ENCODE measurements at places on chromosomes 2 and 18. TPM values are rescaled to one million over a fixed set of nuclear protein-coding genes. Genes with fewer than 3 reads are reported as not detected.

DNA sequence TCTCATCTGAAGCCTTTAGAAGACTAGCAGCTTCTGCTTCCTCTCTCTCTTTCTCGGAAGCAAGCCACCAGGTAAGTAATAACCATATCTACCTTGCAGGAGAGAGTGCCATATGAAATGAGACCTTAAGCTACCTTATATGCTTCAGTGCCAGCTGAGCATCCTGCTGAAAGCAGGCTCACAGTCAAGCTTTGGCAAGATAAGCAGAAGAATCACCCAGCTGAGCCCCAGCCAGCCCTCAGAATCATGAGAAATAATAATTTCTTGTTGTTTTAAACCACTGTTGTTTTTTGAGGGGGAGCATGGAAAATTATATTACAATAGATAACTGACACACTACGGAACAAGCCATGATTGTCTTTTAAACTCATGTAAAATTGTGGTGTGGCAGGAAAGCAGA, 514.4 kb downstream of the MBD2 start:
- no peak for DNase-seq

DNA sequence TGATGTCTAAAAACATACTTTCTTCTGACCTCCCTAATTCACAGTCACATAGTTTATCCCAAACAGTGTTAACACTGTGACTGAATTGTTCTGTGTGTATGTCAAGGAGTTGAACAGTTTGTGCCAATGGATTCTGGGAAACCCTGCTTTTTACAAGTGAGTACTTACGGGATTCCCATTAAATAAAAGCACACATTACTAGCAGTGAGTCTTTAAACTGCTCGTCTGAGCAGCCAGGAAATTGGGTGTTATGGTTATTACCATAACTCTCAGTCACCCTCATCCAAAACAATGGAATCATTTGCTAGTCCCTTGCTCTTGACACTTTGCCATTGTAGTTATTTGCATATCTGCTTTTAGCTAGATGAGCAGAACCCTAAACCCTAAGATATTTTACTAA, 209.1 kb downstream of the ZNF385B start:
- no peak for DNase-seq

- DNase-seq, result no peak
These were observed 166.7 kb downstream of the TCF4 start for GRCh38 chr18:55421308-55421614.

DNA sequence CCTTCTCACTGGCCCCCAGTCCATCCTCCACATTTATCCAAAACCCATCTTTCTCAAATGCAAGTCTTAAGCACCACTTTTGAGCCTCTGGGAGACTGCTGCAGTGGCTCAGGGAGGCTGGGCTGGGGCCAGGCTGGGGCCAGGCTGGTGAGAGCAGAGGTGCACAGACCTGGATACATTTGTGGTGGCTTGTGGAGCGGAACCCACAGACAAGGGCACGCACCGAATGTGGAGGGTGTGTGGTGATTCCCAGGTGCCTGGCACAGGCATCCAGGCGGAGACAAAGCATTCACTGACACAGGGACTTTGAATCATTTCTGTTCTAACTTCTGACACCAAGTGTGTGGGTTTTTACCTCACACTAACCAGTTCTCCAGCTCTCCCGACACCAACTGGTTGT, 42.2 kb upstream of the MGAT4A start:
- DNase-seq, result no peak

- no peak for DNase-seq
These were observed 447.1 kb downstream of the TMEM182 start for GRCh38 chr2:103208916-103209315.

GRCh38 chr2:85774126-85774978, 20.6 kb downstream of the ATOH8 start:
- DNase-seq, result no peak

GRCh38 chr2:240637901-240638345, 12.6 kb downstream of the GPR35 start:
- DNase-seq, result no peak

- DNase-seq, result no peak
These were observed 124.2 kb upstream of the EPB41L5 start for GRCh38 chr2:119888680-119889079.

- DNase-seq, result no peak
These were observed 136.2 kb downstream of the WDR7 start for GRCh38 chr18:56787390-56787789.

DNA sequence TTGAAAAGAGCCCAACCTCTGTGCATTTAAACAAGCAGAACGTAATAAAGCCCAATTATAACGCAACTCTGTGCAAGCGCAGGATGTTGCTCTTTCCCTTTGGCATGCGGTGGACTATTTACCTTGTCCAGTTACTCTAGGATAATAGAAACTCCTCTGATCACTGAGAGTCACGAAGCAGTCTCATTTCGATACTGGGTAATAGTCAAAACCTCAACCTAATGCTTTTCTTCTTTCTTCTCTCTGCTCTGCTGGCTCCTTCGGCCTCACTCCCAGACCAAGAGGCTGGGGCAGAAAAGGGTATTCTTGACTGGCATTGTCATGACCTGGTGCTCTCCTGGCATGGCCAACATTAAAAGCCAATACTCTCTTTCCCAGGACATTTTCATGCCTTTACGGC, 89.7 kb upstream of the GCFC2 start:
- DNase-seq, result no peak

DNA sequence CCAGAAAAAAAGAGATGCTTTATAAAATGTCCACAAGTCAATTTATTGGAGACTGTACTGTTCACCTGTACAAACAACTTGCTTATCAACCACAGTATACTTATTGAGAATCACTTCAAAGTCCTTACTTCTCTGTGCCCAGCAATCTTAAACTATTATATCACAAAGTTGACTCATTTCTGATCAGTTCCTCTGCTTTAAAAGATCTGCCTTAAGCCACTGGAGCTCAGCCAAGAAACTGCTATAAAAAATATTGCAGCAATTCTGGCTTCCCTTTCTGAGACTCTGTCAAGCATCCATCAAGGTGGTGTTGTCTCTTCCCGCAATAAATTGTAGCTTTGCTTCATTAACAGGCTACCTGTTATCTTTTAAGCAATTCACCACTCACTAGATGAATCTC, 375.2 kb upstream of the SPHKAP start:
- no peak for DNase-seq

DNA sequence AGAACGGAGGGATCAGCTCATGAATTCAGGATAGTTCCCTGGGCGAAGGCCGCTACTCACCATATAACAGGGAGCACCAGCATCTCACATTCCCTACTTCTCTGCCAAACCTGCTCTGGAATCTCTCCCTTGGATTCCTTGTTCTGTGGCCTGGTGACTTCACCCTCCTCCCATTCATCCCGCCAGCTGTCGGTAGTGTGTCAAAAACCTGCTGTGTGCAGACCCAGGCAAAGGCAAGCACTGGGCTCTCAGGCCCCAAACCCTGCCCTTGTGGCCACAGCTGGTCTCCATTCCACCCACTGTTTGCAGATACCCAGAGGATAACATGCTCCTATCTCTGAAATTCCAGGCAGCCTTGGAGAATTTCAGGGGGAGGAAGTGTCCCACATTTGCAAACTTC, 151.6 kb downstream of the CAPN13 start:
- no peak for DNase-seq

DNA sequence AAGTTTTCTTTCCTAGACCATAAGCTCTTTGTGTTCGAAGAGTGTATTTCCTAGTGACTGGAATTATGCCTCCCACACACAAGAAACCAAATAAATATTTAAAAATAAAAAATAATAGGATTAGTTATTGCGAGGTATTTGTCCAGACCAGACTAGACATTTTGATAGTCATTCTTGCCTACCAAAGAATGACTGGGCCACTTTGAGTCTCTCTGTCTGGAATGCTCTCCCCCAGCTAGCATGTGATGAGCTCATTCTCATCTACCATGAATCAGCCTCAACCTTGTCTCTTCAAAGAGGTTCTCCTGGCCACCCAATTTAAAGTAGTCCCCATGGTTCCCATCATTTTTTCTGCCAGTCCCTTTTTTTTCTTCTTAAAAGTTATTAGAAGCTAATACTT, 13.9 kb upstream of the DSC1 start:
- DNase-seq, result no peak

GRCh38 chr2:43262951-43263350, 36.5 kb upstream of the ZFP36L2 start:
- DNase-seq, result no peak

- DNase-seq, result no peak
These were observed 20.9 kb downstream of the GREB1L start for GRCh38 chr18:21262979-21263378.

GRCh38 chr2:218564056-218564455, 4.1 kb downstream of the USP37 start:
- DNase-seq, result no peak

DNA sequence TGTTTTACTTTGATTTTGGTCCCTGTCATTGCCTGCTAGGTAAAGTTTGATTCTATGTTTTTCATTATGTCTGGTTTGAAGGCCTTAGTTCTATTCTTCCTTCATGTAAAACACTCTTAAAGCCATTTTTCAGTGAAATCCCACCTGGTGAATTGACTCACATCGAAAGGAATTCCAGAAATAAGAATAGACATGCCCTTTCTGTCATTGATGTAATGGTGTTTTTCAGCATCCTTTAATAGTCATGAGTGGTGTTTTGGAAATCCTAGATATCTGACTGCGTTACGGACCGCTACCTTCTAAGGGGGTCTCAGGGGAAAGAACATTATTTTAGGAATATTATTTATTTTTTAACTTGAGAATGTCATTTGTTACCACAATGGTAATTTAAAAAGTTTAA, 104.5 kb upstream of the ZEB2 start:
- no peak for DNase-seq

RGPD4 gene
- not detected for total RNA-seq

FRZB gene
- 0.03 TPM for total RNA-seq

LRRC30 gene
- not detected for total RNA-seq

NFU1 gene
- total RNA-seq, result 140 TPM

AQP12B gene
- not detected for total RNA-seq

CKAP2L gene
- 25.1 TPM for total RNA-seq

PSMA8 gene
- total RNA-seq, result not detected

TUBA3D gene
- not detected for total RNA-seq

AP1S3 gene
- total RNA-seq, result 6.4 TPM

All from SJSA1 (cell line).